ENCODE measurements at places on chromosomes 13 and 19.

GRCh38 chr19:4829001-4829712 lies 2.4 kb downstream of the TICAM1 start:
- no peak for DNase-seq

DNA sequence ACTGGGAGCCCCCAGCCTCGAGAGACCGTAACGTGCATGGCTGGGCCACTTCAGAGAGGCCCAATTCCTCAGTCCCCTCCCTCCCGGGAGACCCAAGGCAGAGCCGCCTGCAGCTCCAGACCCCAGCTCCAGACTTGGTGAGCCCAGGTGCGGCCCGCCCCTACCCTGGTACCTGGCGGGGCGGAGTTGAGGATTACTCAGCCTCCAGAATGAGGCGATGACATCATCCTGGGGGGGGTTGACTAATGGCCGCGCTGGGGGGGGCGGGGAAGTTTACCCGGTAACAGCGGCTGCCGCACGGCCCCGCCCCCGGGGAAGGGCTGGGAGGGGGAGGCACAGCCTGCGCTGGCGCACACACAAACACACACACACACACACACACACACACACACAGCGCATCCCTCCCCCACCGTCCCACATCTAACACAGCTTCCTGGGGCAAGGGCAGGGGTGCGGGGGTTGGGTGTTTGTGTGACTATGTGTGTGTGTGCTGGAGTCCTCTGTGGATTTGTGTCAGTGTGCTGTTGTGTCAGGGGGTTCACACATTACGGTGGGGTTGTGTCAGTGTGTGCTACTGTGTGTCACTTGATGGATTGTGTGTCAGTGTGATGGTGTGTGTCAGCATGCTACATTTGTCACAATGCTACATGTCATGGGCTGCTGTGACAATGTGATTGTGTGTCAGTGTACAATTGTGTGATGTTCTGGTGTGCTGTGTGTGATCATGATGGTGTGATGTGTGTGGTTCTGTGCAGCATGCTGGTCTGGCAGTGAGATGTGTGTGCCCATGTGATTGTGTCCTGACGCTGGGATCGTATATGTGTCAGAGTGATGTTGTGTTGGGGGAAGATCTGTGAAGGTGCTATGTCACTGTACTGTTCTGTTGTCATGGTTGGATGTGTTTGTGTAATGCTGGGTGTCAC lies 10.3 kb upstream of the BBC3 start:
- no peak for DNase-seq

DNA sequence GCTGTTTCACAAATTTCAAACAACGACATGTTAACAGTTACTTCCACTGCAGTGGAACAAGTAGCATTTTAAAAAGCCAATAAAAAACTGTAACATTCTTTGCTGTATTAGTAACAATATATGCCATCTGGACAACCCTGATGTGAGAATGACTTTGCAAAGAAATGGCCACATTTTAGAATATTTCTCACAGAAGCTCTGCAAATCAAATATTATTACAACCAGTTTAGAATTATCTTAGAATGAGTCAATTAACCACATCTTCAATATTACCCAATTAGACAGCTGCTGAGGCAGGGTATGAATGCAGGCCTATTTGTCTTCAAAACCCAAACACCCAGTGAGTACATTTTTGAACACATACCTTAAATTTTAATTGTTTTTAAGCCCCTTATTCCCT lies 3.2 kb downstream of the ZNF699 start:
- DNase-seq, result no peak

DNA sequence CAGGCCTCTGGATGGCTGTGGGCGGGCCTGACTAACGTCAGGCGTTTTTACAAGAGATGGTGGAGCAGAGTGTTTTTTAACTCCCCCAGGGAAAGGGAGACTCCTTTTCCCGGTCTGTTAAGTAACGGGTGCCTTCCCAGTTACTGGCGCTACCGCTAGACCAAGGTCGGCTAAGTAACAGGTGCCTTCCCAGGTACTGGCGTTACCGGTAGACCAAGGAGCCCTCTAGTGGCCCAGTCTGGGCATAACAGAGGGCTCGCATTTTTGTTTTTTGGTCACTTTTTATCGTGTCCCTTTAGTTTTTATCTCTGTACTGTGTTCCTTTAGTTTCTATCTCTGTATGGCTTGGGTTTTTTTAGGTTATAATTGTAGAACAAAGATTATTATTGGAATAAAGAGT lies 10.0 kb downstream of the ZNF383 start:
- DNase-seq, result no peak

- DNase-seq, result no peak
These were observed 8.6 kb downstream of the EPN1 start for GRCh38 chr19:55683449-55684261.

DNA sequence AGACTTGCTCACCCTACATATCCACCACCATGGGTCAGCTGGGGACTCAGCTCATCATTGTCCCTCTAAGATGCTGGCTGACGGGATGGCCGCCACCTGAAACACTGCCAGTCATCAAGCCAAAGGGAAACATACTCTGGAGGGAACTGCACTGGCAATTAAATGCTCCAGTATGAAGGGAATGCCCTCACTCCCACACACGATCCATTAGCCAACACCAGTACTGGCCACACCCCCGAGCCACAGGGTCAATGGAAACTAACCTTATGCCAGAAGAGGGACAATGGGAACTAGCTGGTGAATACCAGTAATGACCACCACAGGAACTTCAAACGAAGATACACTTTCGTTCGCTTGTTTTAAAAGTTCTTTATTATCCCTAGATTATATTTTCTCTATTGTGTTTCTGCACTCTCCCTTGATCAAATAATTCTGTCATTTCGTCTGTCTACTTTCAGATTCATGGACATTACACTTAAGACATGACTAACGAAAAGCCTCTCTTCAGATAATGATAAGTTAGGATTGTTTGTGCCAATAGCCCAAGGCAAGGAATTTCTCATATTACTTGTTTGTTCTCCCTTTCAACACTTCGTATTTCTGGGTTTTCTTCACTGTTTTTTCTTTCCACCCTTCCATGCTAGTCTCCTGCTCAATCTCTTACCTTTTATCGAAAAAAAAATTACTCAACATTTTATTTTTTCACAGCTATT lies 1.7 kb upstream of the ZNF507 start:
- DNase-seq, result no peak
